AG10803 (cell line): ENCODE measurements at places on chromosomes 1 and 21.

DNA sequence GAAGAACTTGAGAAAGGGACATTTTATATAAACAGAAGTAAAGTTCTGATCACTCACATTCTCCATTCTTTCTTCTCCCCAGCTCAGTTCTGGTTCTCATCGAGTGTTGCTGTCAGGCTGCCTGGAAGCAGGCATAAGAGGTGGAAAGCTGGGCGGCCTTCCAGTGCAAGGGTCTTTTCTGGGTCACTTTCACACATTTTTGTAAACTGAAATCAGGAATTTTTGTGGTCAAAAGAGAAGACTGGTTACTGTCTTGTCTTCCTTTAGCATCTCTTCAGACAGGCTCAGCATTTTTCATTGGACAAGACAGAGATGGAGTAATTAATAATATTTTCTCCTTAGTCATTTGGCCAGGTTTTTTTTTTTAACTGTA is 93.7 kb downstream of the CTH start:
- DNase-seq: peak; percentile 90

DNA sequence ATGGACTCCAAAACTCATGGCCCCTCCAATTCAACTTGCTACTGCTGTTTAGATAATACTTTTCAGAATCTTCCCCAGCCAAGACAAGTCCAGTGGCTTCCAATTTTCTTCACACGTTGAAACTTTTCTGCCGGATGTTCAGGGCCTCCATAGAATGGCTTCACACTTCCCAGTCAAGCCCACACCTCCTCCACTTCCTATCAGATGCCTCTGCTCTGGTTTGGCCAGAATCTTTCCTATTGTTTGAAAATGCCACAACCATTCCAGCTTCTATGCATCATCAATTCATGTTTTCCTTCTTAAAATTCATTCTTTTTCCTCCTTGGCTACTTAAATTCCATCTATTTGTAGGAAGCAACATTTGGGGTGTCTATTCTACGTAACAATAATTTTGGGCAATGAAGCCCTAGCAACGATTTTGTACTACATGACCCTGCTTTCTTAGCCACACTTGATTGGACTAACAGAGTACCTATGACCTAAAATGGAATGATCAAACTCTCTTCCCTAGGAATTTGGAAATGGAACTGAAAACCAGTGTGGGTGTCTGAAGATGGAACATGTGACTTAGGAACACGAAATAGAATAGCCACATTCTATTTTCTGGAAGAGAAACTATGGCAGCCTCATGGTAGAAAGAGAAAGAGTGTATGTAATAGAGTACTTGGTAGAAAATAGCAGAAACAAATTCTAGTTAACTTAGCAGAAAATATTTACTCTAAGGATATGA is 74.1 kb upstream of the CNIH3 start:
- DNase-seq: peak; percentile 43

- peak; percentile 61 for DNase-seq
Measured at GRCh38 chr1:1550591-1551432, 10.4 kb upstream of the TMEM240 start.

DNA sequence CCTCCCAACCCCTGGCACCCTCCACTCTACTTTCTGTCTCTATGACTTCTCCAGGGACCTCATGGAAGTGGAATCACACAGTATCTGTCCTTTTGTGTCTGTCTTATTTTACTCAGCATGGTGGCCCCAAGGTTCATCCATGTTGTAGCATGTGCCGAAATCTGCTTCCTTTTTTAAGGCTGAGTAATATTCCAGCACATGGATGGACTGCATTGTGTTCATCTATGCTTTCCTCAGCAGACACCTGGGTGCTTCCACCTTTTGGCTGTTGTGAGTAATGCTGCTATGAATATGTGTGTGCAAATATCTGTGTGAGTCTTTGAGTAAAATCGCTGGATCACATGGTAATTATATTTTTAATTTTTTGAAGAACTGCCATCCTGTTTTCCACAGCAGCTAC is 1.6 kb upstream of the PFKL start:
- DNase-seq: peak; percentile 28

- DNase-seq: no peak
Measured at GRCh38 chr1:219813294-219813693, 115.1 kb downstream of the SLC30A10 start.

DNA sequence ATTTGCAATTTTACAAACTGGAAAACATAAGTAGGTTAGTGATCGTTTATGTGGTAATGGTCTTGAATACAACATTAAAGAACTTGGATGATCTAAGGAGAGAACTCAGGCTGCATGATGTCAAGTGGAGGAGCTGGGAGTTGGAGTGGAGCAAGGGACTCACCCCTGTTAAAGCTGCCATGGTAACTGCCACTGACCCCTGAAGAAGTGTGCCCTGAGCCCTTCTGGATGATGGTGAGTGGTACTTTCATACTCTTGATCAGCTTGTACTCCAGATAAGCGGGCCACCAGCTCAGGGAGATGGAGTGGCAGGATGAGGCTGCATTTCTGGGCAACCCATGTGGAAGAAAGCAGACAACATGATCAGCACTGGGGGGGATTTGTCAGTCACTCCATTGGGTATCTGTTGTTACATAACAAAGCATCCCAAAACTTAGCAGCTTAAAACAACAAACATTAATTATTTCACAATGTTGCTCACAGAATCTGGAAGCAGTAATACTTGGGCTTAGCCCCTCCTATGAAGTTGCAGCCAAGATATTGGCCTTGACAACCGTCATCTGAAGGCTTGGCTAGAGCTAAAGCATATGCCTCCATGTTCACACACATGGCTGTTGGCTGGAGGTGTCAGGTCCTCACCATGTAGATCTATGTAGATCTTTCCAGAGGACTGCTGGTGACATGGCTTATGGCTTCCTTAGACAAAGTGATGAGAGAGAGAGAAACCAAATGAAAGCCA is 213.8 kb downstream of the DUSP10 start:
- peak; percentile 33 for DNase-seq
